ENCODE measurements at places on chromosomes 5 and 9. TPM values are rescaled to one million over a fixed set of nuclear protein-coding genes. Genes with fewer than 3 reads are reported as not detected.
A peak's percentile ranks its signal among the peaks of the same experiment; 100 is the strongest.

DNA sequence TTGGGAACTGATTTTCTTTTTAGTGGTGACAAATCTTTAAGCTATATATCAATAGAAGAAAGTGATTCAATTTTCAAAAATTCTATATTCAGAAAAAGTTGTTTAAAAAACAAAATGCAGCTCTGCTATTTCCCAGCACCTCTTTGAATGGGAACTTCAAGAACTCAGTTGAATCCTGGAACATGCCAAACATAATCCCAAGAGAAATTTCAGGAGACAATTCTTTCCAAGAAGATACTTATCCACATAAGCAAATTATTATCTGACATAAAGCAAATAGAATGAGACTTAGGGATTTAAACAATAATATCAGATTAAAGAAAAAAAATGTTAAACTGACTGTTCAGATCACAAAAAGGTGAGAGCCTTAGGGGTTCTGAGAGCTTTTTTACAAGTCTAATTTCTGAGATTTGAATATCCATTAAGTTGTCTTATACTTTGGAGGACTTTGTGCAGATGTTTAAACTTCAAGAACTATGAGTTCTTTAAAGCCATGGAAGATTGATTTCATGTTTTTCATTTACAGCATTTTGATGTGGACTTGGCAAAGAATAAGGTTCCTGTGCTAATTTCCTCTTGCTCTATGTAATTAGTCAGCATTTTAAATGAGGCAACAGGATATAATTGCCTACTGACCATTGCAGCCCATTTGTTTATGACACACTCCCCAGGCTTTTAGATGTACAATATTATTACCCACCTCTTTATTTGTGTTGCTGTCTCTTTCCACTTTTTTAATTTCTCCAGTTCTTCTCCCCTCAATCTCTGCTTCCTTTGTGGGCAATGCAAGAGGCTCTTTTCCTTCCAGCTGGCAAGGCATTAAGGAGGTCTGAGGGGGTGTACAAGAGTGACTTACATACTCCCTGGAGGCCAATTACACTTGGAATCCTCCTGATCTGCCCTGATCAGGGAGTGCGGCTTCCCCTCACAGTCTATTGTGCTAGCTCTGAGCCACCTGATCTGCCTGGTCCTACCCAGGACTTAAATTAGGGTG, 419.1 kb downstream of the NR2F1-AS1 start:
- no peaks in the 10 kb centered on the region for H3K4me1 ChIP-seq
- no peaks in the 10 kb centered on the region for H3K36me3 ChIP-seq
- no peak for DNase-seq
- H3K27ac ChIP-seq, result no peak overlapping the region
- no peaks in the 10 kb centered on the region for H3K27me3 ChIP-seq

DNA sequence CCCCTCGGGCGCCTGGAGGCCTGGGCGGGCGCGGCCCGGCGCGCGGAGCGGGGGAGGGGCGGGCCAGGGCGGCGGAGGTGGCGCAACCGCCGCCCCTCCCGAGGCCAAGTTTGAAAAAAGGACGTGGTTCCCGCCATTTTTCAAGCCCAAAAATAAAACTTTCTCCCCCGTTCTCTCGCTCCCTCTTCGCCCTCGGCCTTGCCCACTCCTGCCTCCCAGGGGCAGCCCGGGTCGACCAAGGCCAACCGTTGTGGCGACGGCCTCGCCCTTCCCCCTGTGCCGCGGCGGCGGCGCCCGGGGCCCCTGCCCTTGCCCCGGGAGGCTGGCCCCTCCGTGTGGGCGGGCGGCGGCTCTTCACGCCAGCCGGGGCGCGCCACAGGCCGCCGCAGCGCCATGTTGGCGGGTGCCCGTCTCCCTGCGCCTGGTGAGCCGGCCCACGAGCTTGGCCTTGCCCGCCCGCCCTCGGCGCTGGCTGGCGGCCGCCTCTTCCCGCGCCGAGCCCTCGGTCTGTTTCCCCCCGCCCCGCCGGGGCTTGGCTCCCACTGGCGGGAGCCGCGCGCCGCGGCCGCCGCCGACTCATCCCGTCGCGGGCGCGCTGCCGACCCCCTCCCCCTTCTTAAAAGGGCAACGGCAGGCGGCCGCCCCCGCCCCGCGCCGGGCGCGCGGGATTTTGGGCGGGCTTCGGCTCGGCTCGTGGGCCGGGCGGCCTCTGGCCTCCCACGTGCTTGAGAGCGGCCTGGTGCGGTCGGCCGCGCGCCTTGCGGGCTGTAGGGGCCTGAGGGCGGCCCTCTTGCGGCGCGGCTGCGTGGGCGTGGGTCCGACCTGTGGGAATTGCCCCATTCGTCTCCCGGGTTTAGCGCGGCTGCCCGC, 1.3 kb downstream of the ANP32B start:
- DNase-seq, result peak; percentile 83
- H3K27me3 ChIP-seq, result no peaks in the 10 kb centered on the region
- peak overlapping the region; percentile 98 for H3K27ac ChIP-seq
- peaks cover 62% of the 10 kb centered on the region for H3K4me1 ChIP-seq

- peak overlapping the region; percentile 85 for H3K4me3 ChIP-seq
- no peak for DNase-seq
- H3K27me3 ChIP-seq, result no peaks in the 10 kb centered on the region
- peaks cover 6% of the 10 kb centered on the region for H3K36me3 ChIP-seq
These were observed 22.5 kb downstream of the FGD3 start for GRCh38 chr9:92969516-92970466.

The LEAP2 gene
- 9.9 TPM for total RNA-seq

DNA sequence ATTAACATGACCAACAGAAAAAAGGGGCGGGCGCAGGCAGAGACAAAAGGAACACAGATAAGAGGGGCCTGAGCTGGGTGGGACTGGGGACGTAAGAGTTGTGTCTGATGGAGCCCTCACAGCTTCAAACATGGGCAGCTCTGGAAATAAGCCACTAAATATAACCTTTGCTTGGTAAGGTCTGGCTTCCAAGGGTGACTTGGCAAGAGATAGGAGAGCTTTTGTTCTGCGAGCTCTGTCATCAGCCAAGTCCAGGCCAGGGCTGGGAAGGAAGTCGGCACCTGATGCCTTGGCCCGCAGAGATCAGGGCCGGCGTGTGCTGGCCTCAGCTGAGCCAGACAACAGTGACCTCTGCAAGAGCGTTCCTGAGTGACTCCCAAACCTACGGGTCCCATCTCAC, 11.8 kb downstream of the TRUB2 start:
- H3K27me3 ChIP-seq, result no peaks in the 10 kb centered on the region
- H3K4me1 ChIP-seq, result no peaks in the 10 kb centered on the region
- DNase-seq, result no peak
- no peak overlapping the region for H3K4me3 ChIP-seq
- no peak overlapping the region for H3K27ac ChIP-seq
- peaks cover 55% of the 10 kb centered on the region for H3K36me3 ChIP-seq

GRCh38 chr5:169003721-169004541, 297.0 kb downstream of the SLIT3 start:
- no peak overlapping the region for H3K27ac ChIP-seq
- no peaks in the 10 kb centered on the region for H3K36me3 ChIP-seq
- no peak for DNase-seq
- no peak overlapping the region for H3K4me3 ChIP-seq
- no peaks in the 10 kb centered on the region for H3K4me1 ChIP-seq

Data from naive thymus-derived CD4-positive, alpha-beta T cell (primary cell).